Stimulated activated CD8-positive, alpha-beta memory T cell treated with anti-CD3 and anti-CD28 coated beads, Interleukin-7, amount 100 ng/mL, for 48 hours (primary cell): ENCODE measurements at places on chromosomes 12 and 14.

GRCh38 chr14:24425704-24426103 is 3.8 kb downstream of the CBLN3 start:
- no peak for DNase-seq

- DNase-seq, result no peak
These were observed 735.5 kb downstream of the MED13L start for GRCh38 chr12:115541891-115542421.

DNA sequence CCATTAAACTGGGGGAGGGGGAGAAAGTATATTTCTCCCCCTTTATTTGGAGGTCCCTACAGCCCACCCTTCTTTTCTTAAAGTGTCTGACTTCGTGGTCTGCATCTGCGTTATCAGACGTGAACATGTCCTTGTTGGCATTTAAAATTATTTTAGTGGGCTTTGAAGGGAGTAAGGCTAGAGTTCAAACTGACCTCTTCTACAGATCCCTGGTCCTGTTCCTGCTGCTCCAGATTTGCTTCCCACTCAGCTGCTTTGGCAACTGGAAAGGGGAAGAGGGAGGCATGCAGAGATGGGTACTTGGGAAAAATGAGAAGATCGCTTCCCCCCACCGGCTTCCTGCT is 611 bp upstream of the SIX6 start:
- no peak for DNase-seq

DNA sequence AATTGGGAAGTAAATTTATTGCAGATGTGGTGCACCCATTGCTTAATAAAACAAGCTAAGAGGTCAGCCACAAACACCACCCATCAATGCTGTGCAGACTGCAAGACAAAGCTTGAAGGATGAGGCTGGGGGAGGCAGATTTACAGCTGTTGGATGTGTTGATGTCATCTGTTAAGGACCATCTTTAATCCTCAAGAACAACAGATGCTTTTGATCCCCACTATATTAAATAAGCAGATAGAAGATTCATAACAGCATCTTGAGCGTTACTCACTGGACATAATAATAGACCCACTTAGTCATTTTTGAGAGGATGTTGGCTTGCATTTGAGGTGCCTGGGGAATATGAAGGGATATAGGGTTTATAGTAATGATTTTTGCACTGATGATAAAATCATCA is 58.8 kb downstream of the GPR68 start:
- no peak for DNase-seq

DNA sequence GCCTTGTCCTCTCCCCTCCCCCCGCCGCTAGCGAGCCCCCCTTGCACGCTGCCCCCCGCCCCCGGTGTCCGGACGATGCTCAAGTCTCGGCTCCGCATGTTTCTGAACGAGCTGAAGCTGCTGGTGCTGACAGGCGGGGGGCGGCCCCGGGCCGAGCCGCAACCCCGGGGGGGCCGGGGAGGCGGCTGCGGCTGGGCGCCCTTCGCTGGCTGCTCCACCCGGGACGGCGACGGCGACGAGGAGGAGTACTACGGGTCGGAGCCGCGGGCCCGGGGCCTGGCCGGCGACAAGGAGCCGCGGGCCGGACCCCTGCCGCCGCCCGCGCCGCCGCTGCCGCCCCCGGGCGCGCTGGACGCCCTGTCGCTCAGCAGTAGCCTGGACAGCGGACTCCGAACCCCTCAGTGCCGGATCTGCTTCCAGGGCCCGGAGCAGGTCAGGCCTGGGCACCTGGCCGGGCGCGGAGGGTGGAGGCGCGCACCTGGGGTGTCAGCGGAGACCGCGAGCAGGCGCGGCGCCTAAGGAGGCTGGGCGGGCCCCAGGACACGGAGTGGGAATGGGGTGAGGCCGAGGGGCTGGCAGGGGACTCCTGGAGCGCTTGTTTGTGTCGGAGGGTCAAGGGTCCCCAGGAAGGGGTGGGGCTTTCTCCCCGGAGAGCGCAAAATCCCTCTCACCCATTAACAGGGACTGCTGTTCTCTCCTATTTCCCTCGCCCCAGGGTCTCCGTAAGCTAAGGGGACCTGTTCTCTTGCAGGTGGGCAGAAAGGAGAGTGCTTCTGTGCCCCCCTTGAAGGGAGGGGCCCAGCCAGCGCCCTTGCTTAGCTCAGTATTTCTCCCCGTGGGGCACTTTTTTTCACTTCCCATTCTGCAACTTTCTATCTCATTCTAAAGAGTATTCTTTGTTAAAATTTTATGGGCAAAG is 810 bp downstream of the MARCHF9 start:
- no peak for DNase-seq

DNA sequence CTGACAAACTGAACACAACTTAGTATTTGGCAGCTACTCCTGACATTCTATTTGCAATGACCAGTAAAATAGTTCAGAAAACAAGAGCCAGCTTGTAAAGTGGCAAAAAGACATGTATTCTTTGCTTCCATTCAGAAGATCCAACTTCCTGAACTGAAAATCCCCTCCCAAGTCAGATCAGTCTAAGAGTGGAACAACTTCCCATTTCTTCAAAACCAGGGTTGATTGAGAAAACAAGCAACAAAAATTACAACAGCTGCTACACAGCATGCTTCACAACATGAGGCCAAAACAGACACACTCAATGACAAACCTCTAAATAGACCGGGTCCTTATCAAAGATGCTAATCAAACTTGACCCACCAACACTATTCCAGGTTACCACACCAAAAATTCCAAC is 40.3 kb downstream of the CIT start:
- no peak for DNase-seq

GRCh38 chr12:84397846-84398245 is 514.8 kb downstream of the SLC6A15 start:
- no peak for DNase-seq

- no peak for DNase-seq
These were observed 114.3 kb upstream of the PCED1B start for GRCh38 chr12:46965137-46965536.

DNA sequence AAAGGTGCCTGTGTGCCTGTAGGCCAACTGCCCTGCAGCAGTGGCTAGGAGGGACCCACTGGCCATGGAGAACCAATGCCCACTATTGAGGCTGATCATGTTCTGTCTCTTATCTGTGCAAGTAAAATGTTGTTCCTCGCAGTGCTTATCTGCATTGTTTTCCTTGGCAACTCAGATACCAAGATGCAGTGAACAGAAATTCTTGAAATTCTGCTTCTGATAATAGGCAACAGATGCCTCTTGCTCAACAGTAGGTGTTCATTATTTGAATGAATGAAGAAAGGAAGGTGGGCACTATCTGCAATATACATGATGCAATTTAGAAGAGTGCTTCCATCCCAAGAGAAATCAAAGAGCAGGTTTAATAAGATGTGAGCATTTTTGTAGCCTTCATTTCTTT is 232.2 kb downstream of the NUAK1 start:
- no peak for DNase-seq

DNA sequence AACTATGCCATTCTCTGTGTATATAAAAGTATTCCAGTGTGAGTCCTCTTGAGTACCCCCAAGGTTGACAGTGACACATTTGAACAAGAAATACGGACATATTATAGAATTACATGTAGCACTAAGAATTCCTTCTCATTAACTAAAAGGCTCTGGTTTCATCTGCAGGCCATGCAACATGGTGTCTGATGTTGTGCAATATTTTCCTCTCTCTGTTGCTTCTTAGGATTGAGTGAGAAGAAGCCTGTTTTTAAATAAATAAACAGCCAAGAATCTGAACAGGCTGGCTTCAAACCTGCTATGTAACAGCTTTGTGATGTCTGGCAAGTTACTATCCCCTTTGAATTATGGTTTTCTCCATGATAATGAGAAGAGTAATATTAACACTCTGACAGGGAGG is 22.2 kb upstream of the CCER1 start:
- DNase-seq, result no peak

DNA sequence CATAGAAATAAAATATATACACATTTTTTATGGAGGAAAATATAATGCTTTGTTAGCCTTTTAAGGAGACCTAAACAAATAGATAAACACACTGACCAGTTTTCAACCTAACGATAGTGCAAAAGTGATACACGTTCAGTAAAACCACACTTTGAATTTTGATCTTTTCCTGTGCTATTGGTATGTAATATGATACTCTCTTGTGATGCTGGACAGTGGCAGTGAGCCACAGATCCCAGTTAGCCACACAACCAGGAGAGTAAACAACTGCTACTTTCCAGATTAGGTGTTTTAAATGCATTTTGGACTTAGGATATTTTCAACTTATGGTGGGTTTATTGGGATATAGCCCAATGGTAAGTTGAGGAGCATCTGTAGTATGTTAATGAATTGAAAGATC is 243.1 kb downstream of the ERC1 start:
- DNase-seq, result no peak

DNA sequence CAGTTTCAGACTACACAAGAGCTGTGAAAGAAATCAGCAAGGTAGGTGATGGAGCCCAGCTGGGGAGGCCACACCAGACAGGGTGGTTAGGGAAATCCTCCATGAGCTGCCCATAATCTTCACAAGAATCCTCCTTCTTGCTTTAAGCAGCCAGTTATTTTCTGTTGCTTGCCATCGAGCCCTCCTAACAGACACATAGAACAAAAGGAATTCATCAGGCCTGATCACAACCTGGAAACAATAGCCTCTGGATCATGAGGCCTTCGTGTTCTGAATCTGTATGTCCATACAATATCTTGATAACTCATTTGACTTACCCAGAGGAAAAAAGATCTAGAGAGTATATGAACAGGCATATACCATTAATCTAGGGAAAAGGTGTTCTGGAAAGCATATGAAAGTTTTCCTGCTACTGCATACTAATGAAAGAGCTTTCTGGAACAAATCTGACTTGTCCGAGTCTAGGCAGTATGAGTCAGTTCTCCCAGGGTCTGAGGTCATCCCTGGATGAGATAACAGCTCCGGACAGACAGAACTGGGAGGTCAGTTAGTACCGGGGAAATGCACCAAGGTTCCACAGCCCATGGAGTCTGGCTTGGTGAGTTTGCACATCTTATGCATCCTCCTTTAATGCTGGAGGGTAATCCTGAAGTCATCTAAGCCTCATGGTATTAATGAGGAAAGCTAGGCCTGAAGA is 52.8 kb upstream of the ELK3 start:
- DNase-seq, result no peak

- no peak for DNase-seq
These were observed 38.8 kb upstream of the ATP23 start for GRCh38 chr12:57902478-57902969.

DNA sequence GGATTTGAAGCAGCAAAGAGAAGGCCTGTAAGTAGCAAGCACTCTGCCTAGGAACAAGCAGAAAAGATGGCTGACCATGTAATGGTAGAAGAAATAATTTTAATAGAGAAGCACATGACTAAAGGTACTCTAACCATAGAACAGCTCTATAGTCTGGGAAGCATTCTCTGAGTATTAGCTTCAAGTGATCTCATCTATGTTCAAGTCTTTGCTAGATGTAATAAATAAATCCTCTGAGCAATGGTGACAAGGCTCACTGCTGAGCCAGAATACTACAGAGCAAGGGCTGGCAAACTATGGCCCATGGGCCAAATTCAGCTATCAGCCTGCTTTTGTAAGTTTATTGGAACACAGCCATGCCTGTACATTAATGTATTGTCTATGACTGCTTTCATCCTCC is 84.8 kb downstream of the PEBP1 start:
- no peak for DNase-seq

- DNase-seq, result peak; percentile 32
These were observed 26.5 kb downstream of the ZBTB42 start for GRCh38 chr14:104827177-104828055.
